ENCODE measurements at places on chromosomes 2 and 18.

DNA sequence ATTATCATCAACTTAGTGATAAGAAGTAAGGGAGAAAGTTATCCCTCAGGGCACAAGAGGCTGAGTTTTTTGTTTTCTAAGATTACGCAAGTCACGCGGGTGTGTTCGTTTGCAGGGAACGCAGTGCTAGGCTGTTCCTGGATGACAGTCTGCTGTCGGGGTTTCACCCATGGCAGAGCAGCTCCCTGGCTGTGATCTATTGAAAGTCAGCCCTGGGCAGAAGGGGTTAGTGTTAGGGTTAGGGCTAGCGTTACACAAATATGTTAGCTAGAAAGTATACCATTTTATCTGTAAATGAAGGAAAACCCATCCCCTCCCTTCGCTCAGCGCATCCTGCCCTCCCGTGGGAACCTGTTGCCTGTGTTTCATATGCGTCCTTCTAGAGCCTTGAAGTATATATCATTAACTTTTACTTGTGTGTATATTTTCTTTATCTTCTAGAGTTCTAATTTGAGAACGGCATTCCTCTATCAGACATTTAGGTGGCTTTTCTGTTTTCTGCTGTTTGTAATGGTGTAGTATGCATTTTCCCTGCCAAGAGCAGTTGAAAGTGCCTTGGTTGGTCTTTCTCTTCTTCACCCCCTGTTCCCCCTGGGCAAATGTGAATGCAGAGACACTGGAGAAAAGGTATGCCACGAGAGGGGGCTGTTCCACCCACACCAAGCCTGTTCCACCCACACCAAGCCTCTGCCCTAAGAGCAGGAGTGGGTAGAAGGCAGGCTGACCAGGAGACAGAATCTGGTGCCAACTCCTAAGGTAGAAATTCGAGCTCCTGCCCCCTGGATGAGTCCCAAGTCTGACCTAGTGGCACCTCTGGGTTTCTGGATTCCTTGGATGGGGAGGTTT lies 47.0 kb downstream of the ARMC9 start:
- DNase-seq = no peak

- no peak for DNase-seq
These were observed 3.4 kb upstream of the TET3 start for GRCh38 chr2:73981081-73982001.

DNA sequence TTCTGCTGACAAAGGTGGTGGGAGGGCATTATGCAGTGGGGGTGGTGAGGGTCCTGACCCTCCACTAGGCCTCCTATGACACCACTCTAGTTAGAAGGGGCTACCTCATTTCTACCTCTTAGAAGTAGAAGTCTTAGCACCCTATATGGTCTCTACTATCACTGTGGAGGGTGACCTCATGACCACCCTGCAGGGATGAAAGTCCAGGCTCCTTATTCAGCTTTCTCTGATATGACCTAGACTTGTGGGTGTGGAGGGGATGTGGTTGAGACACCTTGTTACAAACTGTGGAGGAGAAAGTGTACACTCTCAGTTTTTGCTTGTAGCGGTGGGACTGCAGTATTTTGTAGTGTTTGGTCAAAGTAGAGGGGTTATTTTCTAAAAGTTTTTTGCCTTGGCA lies 18.6 kb downstream of the TMEM182 start:
- DNase-seq = no peak

- no peak for DNase-seq
These were observed 390.3 kb upstream of the GALNT5 start for GRCh38 chr2:156867201-156867600.

- no peak for DNase-seq
These were observed 82.4 kb upstream of the PHLPP1 start for GRCh38 chr18:62632788-62633455.

DNA sequence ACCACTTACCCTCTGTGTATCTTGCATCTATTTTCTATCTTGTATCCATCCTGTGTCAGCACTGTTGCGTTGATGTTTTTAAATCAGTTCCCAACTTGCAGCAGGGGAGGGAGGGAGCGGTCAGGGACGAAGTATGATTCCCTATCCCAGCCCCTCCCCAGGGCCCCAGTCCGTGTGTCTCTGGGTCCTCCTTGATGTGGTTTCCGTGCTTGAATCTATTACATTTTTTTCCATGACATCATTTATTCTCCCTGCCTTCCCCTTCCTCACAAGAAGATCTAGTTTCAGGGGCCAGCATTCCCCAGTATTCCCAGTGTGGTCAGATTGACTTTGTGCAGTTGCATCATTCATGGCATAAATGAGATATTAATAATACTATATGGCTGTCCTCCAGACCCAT lies 479.3 kb downstream of the PTPRM start:
- DNase-seq = no peak

DNA sequence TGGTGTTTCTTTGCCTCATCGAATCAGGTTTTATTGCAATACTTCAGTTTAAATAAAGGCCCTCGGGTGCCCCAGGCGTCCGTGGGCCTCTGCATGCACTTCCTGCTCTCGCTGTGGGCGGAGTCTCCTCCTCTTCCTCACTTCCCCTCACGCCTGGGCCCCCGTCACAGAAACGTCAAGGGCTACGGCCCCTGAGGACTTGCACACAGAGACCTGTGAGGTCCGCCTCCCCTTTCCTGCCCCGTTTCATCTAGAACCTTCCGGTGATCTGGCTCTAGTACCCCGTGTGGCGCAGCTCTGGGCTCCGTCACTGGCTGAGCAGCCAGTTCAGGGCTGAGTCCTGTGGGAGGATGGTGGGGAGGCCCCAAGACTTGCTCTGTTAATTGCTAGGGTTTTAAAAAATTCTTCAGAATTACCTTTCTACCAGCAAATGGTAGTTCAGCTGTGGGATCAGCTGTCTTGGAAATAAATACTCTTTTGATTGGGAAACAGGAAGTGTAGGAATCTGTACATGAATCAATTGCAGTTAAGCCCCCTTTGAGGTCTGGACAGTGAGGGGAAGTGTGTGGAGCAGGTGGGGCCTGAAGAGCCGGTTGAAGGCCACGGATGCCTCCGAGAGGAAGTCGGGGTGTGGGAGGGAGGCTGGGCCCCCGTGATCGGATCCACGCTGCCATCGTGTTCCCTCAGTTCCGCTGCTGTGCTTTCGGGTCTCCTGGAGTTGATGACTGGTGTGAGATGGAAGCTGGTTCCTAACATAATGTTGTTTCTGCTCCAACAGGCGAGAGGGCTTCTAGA lies 10.2 kb downstream of the NFATC1 start:
- DNase-seq = peak; percentile 79

GRCh38 chr2:231644426-231644825 lies 51.8 kb downstream of the TEX44 start:
- no peak for DNase-seq

DNA sequence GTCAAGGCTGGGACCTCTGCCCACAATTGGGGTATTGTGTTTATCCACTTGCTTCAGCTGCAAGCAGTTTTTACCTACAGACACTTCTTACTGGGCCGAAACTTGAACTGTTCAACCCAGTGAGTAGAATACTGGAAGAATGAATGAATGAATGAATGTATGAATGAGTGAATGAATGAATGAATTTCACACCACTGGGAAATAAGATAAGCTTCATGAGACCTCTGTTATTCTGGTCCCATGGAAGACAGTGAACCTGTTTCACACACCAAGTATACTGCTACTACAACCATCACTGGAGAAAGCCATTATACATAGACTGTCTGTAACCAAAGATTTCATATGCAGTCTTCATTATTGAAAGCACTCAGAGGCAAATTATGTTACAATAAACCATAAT lies 295.0 kb upstream of the GULP1 start:
- DNase-seq = no peak

GRCh38 chr2:121080013-121080772 lies 204.8 kb downstream of the TFCP2L1 start:
- peak; percentile 74 for DNase-seq

DNA sequence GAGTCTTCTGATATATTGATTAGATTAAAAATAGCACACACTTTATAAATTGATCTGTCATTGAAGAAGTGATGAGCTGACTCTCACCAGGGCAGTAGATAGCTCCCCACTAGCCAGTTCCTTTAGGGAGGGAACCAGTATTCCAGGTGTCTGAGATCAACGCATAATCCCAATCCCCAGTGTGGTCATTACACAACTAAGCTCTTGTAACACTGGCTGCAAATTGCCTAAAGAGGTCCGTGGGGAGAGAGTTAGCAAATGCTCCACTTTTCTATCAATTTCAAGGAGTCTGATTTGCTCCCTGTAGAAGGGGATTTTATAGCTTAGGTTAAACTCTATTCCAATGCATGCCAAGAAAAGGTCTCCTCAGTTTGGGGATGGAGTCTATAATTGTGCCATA lies 7.7 kb downstream of the SLC14A1 start:
- DNase-seq = no peak

- DNase-seq = no peak
These were observed 179.7 kb downstream of the MREG start for GRCh38 chr2:215833531-215834162.

GRCh38 chr2:232436381-232437194 lies 19.4 kb upstream of the ALPI start:
- no peak for DNase-seq

DNA sequence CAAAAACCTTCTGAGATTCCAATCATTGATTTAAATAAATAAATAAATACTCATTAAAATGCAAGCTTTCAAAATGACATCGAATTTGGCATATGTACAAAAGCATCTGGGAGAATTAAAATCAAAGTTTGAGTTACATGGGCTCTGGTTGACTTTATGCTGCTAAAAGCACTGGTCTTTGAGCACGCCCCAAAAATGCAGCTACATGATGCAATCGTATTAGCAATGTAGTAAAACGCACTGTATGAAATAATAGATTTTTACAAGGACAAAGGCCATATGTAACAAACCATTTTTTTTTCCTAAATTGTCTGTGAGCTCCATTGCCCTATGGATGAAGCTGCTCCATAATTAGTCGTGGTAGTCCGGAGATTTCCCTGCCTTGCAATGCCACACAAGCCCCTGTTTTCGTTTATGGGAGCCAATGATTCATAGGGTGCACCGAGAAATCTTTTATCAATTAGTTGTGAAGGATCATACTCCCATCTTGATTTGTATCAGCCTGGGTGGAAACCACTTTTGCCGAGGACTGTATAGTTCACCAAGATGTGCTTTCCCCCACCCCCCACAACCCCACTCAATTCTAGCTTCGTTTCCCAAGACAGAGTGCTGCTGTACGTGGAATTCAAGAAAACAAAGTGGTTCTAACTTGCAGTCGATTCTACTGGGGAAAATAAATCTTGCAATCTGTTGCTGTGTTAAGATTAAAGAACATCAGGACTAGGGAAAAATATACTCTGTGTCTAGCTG lies 268.4 kb downstream of the IRS1 start:
- DNase-seq = no peak

- no peak for DNase-seq
These were observed 93.7 kb upstream of the ID2 start for GRCh38 chr2:8587920-8588830.

DNA sequence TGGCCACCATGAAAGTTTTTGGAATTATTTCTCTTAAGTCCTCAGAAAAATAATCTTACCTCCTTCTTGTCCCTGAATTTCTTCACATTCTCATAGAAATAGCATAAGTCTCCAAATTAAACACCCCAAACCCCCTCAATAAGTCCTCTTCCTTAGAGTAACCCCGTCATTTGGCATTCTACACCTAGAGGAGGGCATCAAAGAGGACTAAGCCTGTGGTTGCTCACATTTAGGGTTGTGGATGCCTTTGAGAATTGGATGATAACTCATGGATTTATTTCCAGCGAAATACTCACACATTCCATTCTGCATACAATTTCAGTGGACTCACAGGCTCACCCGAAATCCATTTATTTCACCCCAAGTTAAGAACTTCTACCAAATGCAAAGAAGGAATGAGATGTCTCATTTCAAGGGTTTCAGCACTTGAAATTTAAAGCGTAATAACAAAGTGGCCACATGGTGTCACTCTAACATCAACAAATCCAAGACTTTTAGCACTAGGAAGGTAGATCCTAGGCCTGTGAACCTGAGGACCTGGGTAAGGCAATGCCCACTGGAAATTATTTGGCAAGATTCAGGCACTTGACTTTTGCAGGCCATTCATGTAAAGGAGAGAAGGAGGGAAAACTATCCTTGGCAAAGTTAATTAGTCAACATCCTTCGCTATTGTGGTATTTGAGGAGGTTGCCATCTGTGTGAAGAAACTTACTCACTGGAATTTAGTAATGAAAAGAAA lies 24.6 kb downstream of the DYTN start:
- peak; percentile 67 for DNase-seq

DNA sequence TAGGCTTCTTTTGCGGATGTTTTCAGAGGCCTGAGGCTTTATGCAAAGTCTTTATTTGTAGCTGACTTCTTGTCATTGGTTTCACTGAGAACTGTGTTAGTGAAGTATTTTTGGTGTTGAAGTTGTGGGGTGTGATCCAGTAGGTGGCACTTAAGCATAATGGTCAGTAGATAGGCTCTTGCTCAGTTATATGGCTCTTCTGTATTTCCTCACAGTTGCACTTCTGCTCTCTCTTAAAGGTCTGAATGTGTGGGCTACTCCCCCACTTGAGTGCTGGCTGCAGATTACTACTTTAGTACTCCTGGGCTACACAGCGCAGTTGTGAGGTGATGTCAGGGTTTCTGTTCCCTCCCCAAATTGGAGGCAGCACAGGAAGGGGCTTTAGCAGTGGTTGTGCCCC lies 133.8 kb upstream of the SCN7A start:
- DNase-seq = no peak

GRCh38 chr2:63992061-63992685 lies 27.1 kb downstream of the VPS54 start:
- peak; percentile 21 for DNase-seq

- DNase-seq = no peak
These were observed 6.3 kb downstream of the IL1RL2 start for GRCh38 chr2:102193074-102193473.

- no peak for DNase-seq
These were observed 1425.6 kb upstream of the PIK3C3 start for GRCh38 chr18:40529478-40529877.

- no peak for DNase-seq
These were observed 33.7 kb upstream of the LYPD6B start for GRCh38 chr2:149004836-149005235.

- DNase-seq = no peak
These were observed 270.5 kb downstream of the MYCN start for GRCh38 chr2:16210841-16211240.

DNA sequence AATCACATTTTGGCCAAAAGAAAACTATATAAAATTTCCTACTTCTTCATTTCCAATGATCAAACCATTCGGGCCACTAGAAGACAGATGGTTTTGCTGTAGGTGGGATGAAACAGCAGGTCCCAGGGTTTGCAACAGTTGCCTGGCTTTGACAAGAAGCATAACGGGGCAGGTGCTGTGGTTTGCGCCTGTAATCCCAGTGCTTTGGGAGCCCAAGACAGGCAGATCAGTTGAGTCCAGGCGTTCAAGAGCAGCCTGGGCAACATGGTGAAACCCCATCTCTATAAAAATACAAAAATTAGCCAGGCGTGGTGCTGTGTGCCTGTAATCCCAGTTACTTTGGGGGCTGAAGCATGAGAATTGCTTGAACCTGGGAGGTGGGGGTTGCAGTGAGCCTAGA lies 81.4 kb upstream of the XPO1 start:
- no peak for DNase-seq

GRCh38 chr2:37052600-37053332 lies 31.4 kb downstream of the HEATR5B start:
- DNase-seq = no peak

GRCh38 chr2:219221957-219222518 lies 3.3 kb upstream of the ABCB6 start:
- peak; percentile 48 for DNase-seq

GRCh38 chr2:231672617-231673347 lies 35.5 kb upstream of the PTMA start:
- peak; percentile 63 for DNase-seq

- DNase-seq = no peak
These were observed 52.8 kb upstream of the TGIF1 start for GRCh38 chr18:3397031-3397750.

GRCh38 chr2:160290598-160290997 lies 90.5 kb upstream of the ITGB6 start:
- DNase-seq = no peak
